ENCODE measurements at places on chromosomes 6 and 20.

DNA sequence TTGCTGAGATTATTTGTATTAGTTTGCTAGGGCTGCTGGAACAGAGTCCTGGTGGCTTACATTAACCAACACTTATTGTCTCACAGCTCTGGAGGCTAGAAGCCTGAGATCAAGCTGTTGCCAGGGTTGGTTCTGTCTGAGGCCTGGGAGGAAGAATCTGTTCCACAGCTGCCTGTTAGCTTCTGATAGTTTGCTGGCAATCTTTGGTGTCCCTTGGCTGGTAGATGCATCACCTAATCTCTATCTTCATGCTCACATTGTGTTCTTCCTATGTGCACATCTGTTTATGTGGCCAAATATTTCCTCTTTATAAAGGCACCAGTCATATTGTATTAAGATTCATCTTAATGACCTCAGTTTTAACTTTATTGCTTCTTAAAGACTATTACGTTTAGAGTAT, 19.5 kb downstream of the SF3B5 start:
- no peak for DNase-seq

GRCh38 chr20:20690676-20691476, 21.6 kb downstream of the RALGAPA2 start:
- no peak for DNase-seq

- no peak for DNase-seq
Measured at GRCh38 chr6:131292145-131292938, 157.1 kb downstream of the AKAP7 start.

DNA sequence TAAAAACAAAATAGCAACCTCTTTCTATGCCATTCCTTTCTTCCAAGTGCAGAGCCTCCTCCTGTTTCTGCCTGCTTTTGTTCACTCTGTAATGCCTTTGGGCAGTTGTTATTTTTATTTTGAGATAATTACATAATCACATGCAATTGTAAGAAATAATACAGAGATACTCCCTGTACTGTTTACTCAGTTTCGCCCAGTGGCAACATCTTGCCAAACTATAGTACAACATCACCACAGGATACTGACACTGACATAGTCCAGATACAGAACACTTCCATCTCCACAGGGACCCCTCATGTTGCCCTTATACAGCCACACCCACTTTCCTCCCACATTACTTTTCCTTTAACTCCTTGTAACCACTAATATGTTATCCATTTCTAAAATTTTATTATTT, 59.7 kb downstream of the BANF2 start:
- no peak for DNase-seq

- no peak for DNase-seq
Measured at GRCh38 chr6:43277643-43278523, 20.2 kb upstream of the SLC22A7 start.

DNA sequence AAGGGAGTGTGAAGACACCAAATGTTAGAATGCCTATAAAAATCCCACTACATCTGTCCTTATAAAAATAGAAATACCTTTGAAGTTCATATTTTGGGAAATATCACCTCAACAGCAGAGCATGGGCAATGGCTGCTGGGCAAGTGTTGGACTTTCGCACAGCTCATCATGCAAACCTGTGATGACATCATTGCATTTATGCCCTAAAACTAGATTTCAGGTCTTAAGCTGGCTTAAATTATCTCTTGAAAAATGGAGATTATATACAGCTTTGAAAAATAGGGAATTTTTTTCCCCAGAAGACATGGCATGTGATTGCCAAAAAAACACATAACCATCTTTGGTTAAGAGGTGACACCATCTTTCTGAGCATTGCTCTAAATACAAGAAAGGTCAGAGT, 197.8 kb downstream of the UST start:
- DNase-seq = no peak

DNA sequence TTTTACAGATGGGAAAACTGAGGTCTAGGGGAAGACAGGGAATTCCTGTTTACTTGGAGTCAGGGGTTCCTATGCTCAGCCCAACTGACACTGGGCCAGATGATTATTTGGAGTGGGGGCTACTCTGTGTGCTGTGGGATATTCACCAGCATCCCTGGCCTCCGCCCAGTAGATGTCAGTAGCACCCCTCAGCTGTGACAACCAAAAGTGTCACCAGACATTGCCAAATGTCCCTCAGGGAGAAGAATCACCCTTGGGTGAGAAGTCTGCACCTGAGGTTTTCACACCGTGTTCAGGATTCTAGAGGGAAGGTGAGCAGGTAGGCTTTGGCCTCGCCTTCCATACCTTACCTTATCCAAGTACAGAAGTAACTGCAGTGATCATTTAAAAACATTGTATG, 27.6 kb downstream of the CDH26 start:
- no peak for DNase-seq

- DNase-seq = peak; percentile 15
Measured at GRCh38 chr6:114096561-114097172, 125.7 kb upstream of the HDAC2 start.

DNA sequence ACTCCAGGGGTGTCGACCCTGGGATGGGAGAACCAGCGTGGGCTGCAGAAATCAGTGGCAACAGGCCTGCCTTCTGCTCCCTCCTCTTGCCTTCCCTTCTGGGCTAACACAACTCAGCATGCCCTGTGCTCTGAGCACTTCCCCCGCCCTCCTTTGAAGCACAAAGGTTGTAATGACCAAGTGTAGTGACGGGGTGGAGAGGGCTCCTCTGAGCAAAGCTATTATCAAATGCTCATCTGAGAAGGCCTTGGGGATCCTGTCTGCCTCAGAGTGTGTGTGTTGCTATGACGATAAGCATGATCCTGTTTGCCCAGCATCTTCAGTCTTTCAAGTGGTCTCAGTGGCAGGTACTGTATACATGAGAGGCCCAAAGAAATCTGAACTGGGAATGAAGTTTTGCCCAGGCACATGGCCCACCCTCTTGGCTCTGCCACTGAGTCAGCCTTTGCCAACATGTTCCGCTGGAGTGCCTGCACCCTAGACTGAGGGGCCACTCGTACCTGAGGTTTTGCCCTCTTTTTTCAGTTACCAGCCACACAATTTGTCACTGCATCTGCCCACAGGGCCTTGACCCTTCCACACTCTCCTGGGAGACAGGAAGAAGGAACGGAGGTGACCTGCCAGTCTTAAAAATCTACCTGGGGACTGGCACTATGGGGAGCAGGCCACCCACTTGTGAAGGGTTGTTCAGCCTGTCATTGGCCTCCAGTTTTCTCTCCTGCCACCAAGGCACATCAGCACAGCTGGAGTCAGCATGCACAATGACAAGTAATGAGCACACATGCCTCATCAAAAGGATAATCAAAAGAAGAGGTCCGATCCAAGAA, 74.5 kb downstream of the GFOD1 start:
- no peak for DNase-seq

- peak; percentile 37 for DNase-seq
Measured at GRCh38 chr6:44696099-44696498, 308.6 kb downstream of the CDC5L start.

- peak; percentile 13 for DNase-seq
Measured at GRCh38 chr6:166308033-166308768, at the start of gene PRR18. Gene PRR18, minus strand, starts transcription at chr6:166308392. Its CDS starts 250 bp downstream, at chr6:166308142.

- DNase-seq = no peak
Measured at GRCh38 chr6:130882370-130882769, 55.2 kb downstream of the SMLR1 start.
